ENCODE measurements at places on chromosomes 7 and 10. TPM values are rescaled to one million over a fixed set of nuclear protein-coding genes. Genes with fewer than 3 reads are reported as not detected.

The PAOX gene
- polyA plus RNA-seq: 3.3 TPM

The PCGF5 gene
- 7.9 TPM for polyA plus RNA-seq

The SPDYE5 gene
- not detected for polyA plus RNA-seq

DNA sequence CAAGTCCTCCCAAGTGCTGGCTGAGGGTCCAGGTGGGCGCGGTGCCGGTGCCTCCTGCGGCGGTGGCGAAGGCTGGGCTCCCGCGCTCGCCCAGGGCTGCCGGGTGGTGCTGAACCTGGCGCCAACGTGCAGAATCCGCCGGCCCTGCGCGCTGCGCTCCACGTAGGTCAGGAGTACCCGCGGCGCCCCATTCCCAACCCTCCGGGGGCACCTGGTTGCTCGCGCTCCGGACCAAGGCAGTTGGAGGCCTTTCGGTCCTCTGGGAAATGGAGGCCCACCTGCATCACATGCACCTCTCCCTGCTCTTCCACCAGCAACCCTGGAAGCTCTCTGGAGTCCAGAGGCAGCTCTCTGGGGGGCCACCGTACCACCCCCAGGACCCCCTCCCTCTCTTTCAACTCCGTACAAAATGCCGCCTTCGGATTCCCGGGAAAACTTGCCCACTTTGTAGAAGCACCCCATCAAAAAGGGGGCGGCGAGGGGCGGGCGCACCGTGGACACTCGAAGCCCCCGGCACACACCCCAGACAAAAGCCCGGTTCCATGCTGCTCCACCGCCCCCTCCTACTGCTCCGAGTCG, 745 bp downstream of the SLC16A9 start:
- no peak for DNase-seq

DNA sequence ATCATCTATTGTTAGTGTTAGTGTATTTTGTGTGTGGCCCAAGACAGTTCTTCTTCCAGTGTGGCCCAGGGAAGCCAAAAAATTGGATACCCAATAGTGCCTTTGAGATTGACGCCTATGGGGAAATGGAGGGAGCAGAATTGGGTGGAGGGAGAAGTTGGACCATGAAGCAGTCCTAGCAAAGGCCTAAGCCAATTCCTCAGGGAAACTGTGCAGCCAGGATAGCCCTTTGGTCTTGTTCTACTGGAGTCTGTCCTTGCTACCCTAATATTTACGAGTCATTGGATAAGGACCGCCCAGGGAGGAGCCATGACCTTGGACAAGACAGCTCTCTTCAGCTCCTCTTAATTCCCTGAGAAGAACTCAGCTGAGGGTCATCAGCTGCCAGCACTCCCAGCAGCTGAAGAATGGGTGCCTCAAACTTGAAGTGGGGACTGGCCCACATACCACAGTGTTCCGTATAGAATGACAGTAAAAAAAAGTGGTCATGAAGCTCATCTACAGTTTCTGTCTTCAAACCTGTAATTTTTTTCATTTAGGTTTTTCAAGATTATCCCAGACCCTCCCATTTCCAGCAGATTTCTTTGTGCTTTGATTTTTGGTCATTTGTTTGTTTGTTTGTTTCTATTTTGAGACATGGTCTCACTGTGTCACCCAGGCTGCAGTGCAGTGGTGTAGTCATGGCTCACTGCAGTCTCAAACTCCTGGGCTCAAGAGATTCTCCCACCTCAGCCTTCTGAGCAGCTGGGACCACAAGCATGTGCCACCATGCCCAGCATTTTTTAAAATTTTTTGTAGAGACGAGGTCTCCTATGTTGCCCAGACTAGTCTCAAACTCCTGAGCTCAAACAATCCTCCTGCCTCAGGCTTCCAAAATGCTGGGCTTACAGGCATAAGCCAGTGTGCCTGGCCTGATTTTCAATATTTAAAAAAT, 81.2 kb downstream of the C1GALT1 start:
- DNase-seq: no peak

- DNase-seq: no peak
These were observed 527.3 kb upstream of the GHITM start for GRCh38 chr10:83612050-83612449.

DNA sequence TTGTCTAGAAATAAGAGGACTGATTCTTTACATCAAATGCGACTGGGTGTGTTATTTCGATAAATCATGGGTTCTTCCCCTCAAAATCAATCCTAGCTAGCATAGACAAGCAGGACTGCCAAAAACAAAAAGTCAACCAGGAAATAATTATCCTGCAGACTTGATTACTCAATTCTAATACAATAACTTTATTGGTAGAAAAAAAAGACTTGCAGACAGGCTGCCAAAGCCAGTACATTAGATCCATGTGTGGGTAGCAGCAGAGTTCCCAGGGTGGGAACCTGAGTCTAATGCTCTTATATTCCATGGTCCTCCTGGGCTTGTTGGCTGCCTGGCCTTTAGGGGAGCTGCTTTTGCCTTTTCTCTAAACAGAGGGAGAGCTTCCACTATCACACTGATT, 7.8 kb downstream of the AFAP1L2 start:
- no peak for DNase-seq

GRCh38 chr10:52777414-52777813, 4.8 kb upstream of the MBL2 start:
- DNase-seq: no peak

GRCh38 chr7:2019461-2019710, 213.4 kb downstream of the MAD1L1 start:
- DNase-seq: no peak
